ENCODE measurements at places on chromosomes 11 and 22.

DNA sequence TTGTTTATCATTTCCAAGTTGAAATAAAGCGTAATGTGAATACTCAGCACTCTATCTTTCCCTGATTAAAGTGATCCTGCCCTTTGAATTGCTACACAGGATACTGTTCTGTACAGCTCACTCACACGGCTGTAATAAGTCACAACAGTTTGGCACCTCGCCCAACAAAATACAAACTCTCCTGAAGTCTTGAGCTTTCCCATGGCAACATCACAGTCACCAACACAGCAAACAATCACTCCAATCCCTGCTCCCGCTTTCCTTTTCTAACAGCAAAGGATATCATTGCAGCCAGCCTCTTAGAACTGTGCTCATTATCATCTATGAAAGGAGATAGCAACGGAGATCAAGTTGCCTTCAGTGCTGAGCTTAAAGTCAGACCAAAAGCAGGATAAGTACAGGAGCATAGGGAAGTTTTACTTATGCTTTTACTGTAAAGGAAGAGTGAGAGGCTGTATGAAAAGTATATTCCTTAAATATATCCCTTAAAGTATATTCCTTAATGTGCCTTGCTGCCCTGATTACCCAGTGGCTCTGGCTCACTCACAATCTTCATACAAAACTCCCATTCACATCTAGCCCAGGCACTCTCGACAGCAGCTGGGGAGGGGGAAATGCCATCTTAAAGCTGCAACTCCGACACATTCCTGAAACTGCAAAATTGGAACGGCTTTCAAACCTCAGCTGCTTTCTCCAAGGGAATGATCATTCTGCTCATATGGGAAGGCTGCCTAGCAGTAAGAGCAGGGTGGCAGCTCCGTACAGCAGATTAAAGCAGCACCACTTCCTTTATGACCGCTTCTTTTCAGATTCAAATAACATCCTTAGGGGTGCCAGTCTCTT is 35.8 kb downstream of the MAML2 start:
- no peak for DNase-seq

- no peak for DNase-seq
Observed at GRCh38 chr11:44269369-44270351, 40.3 kb downstream of the ALX4 start.

DNA sequence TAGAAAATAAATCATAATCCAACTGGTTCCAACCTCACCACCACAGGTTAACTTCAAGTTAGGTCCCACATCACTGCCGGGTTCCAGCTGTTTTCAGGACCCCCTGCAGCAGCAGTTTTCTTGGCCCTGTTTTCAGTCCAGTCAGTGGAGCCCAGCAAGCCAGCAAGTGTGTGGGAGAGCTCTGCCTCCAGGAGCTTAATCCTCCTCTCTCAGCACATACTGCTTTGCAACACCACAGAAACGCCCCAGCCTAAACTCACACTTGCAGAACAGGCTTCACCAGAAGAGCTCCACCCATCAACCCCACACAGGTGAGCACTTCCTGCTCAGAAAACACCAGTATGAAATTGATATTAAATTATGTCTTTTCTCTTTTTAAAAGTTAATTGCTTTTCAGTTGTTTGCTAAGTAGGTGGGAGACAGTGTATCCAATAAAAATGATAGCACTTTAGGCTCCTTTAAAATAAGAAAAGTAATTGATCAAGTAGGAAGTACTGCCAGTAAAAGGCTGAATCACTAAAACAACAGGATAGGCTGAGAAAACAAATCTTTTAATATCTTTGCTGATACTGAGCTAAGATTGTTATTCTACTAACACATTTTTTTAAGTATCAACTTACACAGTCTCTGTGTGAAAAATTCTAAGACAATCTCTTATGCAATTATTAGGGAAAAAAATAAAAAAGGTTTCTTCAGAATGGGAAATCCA is 81.5 kb upstream of the TP53AIP1 start:
- DNase-seq = no peak

GRCh38 chr11:32435152-32435480 is 223 bp downstream of the WT1 start:
- no peak for DNase-seq

DNA sequence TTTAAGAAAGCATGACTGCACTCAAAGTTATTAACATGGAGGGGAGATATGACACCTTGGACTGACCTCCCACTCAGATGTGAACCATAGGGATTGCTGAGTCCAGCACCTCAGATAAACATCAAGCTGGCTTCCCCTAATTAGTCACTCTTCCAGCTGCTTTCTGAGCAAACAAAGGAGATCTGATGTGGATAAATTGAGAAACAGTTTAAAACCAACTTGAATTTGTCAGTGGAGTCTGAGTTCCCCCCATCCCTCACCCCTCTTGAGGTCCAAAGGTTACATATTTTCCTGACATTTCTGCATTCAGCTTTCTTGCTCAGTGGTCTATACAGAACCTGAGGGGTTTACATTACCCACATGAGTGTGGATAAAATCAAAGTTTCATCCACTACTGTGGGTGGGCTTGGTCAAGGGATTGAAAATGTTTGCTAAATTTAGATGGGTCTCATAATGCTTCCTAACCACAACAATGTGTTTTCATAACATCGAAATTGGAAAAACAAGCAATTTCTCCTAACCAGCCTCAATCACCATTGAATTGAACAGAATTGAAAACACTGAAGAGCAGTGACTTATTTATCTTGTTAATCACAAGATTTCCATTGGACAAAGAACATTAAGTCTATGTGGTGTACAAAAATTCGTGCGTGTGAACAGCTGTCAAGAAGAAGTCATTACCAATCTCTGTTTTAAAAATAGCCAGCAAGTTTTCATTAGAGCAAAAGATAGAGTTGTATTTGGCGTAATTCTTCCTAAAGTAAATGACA is 292.3 kb downstream of the METTL15 start:
- DNase-seq = no peak

- DNase-seq = no peak
Observed at GRCh38 chr11:120324932-120325810, at the start of gene TLCD5. TLCD5 (plus strand) TSS chr11:120325299; CDS start chr11:120327442, 2,143 bp downstream.

DNA sequence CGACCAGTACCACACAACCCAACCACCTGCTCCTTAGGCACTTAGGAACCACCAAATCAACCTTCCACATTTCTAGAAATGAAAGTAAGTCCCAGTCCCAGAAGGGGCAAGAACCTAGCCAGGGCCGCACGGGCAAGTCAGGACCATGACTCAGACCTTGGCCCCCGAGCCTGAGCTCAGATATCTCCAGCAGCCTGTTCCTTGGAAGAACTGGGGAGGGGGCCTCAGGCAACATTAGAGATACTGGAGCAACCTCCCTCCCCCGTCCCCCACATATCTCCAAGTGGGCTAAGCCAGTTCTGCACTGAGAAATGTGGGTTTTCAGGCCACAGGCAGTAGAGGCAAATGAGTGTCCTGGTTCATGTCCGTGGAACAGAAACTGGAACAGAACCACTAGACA is 7.7 kb downstream of the ARAP1 start:
- DNase-seq = no peak

DNA sequence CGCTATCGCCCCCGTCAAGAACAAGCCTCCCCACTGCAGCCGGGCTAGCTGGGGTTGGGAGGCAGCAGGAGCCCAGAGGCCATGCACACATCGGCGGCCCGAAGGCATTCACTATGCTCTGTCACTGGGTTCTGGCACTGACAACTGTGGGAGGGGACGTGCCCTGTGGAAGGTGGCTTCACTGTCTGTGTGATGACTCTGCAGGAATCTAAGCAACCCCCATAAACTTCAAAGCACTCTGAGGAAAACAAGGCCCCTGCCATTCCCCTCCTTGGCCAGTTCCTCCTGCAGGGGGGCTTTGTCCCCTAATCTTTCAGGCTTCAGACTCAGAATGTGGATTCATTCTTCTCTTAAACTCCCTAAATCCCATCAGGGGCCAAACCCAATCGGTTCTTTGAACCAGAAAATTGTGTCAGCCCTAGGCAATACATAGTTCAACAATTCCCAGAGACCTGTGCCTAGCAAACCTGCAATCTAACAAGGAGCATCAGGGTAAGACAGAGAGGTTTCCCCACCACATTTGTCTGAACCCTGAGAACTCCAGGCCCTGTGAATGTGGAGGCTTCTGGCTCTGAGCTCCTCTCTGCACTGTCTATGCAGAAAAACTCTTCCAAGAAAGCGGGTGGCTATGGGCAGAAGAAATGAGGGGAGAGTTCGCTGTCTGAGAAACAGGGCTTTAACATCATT is 1477.2 kb downstream of the TBC1D22A start:
- DNase-seq = no peak

DNA sequence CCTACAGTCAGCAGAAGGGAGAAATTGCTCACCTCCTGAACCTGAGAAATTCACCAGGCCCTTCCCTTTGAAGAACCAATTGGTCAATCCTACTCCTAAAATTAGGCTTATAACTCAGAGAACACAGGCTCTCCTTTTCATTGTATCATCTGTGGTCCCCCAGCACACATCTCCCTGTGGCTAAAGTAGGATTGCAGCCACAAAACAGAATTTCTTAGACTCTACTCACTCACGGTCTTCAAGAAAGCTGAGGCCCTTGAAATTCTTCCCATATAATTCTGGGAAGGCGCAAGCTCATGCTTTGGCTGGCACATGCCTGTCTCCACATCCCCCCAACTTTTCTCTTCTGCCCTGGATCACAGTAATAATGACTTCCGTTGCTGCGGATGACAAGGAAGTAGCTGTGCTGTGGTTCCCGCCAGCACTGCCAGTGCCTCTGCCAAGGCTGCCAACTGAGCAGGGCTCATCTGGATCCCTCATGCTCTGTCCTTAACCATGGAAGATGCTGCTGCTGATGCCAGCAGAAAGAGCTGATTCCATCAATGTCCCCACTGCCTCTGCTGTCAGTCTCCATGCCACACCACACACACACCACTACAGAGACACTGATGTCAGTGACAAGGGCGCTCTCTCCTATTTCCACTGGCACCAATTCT is 200.6 kb upstream of the POU2AF2 start:
- DNase-seq = no peak

DNA sequence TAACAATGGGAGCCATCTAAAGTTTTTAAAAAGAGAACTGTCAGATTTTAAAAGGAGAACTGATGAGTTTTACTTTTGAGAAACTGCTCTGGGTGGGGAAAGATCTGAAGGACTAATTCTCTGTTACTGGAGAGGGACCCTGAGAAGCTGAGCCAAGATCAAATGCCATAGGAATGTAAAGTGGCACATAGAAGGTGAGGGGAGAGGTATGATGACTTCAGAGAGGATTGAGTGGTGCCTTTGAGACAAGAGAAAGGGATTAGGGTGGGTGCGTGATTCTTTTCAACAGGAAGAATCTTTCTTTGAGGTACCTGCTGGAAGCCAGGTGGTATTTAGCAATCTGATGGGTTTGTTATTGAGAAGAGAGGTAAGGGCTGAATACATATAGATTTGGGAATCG is 9.0 kb downstream of the CRKL start:
- no peak for DNase-seq

GRCh38 chr11:134464981-134465730 is 53.1 kb upstream of the B3GAT1 start:
- no peak for DNase-seq

DNA sequence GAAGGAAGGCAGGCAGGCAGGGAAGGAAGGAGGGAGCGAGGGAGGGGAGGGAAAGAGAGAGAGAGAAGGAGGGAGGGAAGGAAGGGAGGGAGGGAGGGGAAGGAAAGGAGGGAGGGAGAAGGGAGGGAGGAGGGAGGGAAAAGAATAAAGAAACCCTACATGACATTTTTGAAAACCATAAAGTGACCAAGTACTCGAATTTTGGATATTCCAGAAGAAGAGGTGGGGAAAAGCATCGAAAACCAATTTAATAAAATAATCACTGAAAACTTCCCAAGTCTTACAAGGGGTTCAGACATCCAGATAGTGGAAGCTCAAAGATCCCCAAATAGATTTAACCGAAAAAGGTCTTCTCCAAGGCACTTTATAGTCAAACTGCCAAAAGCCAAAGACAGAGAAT is 11.7 kb downstream of the GDPD4 start:
- DNase-seq = no peak

DNA sequence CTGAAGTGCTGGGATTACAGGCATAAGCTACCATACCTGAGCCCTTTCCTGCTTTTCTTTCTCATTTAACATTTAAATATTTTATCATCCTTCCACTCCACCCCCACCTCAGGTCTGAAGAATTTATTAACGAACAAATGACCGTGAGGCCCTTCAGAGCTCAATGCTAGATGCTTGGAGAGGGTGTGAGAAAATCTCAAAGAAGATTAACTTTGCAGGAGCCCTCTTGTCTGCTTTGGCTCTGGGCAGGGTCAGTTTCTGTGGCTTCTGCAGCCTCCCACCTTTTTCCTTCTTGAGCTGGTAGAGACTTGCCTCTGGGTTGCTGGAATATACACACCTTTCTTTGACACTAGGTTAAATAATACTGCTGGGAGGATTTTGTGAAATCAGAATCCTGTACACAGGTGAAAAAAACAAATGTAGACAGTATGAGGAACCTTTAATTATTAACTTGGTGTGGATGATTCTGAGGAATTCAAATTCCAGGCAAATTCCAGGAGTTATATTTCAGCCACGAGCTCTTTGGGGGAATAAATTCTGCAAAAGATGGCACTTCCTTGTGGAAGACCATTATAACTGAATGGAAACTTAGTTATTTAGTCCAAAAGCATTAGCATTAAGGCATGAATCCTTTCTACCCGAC is 3.4 kb upstream of the ZBTB44 start:
- DNase-seq = no peak

DNA sequence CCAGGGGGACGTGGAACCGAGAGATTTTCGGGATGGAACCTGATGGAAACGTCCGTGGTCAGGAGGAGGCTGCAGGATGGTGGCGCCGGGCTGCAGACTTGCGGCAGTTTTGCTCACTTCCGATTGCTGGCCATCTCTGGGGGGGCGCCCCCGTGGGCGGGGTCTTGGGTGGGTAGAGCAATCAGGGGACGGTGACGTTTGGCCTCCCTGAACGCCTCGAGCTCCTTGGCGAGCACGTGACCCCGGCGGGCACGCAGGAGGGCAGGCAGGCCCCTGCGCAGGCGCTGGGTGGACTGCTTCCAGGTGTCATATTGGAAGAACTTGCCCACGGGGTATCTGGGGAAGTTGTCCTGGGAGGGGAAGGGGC is 6.3 kb downstream of the IGF2 start:
- no peak for DNase-seq

DNA sequence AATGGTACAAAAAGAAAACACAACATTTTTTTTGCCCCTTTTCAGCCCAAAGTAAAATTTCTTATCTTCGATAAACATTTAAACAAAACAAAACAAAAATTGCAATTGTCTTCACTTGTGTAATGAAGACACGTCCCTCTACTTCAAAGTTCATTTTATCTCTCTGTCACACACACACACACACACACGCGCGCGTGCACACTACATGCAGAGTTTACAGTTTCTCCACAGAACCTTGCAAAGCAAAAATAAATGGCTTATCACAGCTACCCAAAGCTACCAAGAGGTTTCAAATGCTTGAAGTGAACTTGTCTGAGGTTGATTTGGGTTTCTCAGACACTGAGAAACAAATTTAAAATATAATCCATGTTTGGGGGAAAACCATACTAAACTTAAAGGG is 72.3 kb downstream of the ETS1 start:
- no peak for DNase-seq

DNA sequence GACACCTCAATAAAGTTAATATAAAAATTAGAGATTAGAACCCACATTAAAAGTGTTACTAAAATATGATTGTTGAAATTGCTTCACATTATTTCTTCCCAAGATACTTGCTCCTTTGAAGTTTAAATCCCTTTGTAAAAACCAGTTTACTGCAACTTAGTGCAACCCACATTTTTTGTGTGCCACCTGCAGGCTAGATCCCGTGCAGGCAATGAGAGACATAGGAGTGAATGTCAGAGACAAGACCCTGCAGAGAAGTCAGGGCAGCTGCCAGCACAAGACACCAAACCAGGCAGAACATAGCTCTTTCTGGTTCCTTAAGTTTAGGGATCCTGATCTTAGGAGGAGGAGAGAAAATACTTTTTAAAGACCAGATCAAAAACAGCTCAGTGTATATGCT is 142.8 kb upstream of the MTNR1B start:
- no peak for DNase-seq

Data from stimulated activated CD8-positive, alpha-beta memory T cell treated with anti-CD3 and anti-CD28 coated beads, Interleukin-12 subunit alpha, Interleukin-12 subunit beta, amount 100 ng/mL, for 1 hour (primary cell).